Posterior cingulate gyrus (tissue), 11 donors: ENCODE measurements at places on chromosomes 13 and 19.

DNA sequence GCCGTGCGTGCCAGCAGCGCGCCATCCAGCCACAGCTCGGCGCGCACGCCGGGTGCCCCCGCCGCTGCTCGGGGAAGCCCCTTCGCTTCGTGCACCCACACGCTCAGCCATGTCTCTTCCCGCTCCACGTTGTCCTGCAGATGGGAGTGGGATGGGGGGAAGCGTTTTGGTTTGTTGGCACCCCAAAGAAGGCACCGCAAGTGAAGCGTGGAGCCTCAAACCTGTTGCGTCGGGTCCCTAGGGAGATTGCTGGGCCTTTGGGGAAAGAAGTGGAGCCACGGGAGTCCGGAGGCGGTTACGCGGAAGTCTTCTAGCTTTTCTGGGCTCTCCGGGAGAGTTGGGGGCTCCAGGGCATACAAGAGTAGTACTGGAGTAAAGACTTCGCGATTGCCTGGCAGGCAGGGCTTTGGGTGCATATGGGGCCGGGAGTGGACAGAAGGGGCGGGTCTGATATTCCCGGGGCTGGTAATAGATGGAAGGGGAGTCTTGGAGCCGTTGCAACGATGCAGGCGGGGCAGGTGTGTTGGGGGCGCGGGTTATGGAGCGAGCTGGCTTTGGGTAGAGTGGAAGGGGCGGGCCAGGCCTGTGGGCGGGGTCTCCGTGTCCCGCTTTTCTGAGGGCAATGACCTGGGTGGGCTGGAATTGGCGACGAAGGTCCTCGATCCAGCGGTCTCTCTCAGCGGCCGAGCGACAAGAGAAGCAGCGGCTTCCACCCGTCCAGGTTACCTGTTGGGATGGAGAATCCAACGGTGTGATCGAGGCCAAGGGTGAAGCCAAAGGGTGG is 6.5 kb downstream of the RASAL3 start:
- no peak for DNase-seq

GRCh38 chr13:106562301-106562700 is 5.6 kb downstream of the ARGLU1 start:
- DNase-seq, result no peak

DNA sequence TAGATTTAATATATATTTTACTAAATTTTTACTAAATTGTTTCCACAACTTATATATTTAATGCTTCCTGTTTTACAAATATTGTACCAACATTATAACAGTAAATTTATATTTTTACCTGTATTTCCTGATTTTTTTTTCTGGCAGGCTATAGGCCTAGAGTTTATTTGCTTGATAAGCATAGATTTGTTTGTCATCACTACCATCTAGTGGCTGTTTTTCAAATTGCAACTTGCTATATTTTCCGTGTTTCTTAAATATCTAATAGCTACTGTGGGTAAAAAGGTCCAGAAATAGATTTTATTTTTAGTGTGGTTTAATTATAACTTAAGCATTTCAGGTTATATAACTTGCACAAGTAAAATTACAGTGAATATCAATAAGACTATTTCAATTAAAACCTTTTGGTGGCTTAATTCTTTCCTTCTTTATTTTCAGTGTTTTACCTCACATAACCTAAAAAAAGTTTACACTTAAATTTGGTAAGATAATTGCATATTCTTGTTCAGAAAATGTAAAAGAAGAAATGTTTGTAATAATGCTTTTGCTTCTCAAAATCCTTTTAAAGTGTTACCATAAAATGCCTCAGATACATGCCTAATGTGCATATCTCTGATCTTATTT is 60.6 kb downstream of the NDFIP2 start:
- no peak for DNase-seq

- no peak for DNase-seq
These were observed 247.0 kb downstream of the GPC6 start for GRCh38 chr13:93473441-93474270.

DNA sequence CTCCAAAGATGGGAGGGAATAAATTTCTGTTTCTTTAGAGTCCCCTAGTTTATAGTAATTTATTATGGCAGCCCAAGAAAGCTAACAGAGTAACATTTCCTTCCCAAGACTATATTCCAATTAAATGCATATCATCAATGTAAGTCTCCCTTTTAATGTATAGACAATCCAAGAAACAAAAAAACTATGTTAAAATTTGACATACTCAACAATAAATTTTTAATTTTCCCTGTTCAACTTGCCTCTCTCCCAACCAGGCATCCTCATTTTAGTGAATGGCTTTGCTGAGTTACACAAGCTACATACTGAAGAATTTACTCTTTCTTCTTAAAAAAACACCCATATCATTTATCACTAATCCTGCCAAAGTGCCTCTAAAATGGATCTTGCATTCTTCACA is 1357.7 kb downstream of the PCDH9 start:
- no peak for DNase-seq

DNA sequence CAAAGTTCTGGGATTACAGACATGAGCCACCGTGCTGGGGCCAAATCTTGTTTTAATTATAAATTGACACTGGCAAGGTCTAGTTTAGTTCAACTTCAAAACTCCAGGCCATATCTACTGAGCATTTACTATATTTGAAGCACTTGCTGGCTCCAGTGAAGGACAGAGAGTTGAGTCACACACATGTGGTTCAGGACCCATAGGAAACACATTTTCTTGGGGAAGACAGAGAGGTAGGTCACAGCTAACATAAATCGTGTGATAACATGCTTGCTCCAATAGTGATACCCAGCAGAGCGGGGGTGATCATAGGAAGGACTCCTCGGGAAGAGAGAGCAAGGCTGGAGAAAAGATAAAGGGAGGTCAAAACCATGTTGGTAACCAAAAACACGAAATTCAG is 170.6 kb upstream of the TSC22D1 start:
- DNase-seq, result no peak

DNA sequence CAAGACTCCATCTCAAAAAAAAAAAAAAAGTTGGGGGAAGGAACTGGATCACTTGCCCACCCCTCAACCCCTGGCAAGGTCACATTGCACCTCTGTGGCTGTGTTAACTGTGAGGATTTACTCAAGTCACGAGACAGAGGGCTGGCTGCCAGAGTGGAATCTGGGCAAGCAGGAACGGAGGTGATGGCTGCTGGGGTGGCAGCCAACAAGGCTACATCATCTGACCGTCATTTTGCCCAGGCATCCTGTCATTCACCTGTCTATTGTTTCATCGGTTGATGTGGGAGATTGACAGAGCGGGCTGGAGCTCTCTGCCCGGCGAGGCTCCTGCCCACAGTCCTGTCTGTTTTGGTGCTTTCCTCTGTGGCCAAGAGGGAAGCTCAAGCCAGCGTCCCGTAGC is 75.7 kb downstream of the DPF1 start:
- no peak for DNase-seq
